ENCODE measurements at places on chromosomes 2 and 18.
A peak's percentile ranks its signal among the peaks of the same experiment; 100 is the strongest.

GRCh38 chr2:227871375-227871791 is at the start of gene DAW1:
DAW1 (plus strand) TSS chr2:227871631; CDS start chr2:227871690, 59 bp downstream.
- DNase-seq = peak; percentile 85

- no peak for DNase-seq
These were observed 416.1 kb upstream of the ETAA1 start for GRCh38 chr2:66981074-66981473.

- DNase-seq = no peak
These were observed 2.9 kb downstream of the KLHL29 start for GRCh38 chr2:23387845-23388244.

DNA sequence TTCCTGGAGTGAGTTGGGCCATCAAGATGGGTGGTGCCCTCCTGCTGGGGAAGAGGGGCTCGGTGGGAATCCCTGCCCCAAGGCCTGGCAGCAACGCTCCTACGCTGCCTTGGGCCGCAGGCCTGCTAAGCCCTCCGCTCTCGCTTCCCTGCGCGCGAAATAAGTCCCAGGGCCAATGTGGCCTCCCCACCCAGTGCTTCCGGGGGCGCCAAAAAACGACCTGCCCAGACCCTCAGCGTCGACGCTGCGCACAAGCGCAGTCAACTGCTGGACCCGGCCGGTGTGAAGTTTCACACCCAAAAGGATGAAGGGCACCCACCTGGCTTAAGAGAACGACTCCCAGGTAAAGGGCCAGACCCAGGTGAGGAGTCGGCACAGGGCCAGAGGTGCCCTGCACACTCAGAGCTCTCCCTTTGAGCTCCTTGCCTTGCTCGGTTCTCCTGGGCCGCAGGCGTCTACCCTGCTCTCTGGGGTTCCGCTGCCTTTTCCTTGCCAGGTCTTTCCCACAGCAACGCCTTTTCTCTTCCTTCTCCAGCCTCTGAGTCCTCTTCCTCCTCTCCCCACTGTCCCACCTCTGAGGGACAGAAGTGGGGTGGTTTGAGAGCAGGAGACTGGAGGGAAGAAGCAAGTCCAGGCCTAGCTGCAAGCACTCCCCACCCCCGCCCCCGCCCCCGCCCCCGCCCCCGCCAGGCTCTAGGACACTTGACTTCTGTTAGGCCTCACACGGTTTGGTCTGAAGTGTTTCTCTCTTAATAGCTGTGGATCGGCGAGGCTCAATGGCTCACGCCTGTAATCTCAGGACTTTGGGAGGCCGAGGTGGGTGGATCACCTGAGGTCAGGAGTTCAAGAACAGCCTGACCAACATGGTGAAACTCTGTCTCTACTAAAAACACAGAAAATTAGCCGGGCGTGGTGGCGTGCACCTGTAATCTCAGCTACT is at the start of gene DNAJC5G:
TSS of gene DNAJC5G (plus strand) at position 223 of the 940 bp plus-strand sequence. CDS start 1,296 bp downstream, outside the sequence.
- no peak for DNase-seq

GRCh38 chr2:182915369-182916326 is 49.2 kb upstream of the FRZB start:
- DNase-seq = no peak

DNA sequence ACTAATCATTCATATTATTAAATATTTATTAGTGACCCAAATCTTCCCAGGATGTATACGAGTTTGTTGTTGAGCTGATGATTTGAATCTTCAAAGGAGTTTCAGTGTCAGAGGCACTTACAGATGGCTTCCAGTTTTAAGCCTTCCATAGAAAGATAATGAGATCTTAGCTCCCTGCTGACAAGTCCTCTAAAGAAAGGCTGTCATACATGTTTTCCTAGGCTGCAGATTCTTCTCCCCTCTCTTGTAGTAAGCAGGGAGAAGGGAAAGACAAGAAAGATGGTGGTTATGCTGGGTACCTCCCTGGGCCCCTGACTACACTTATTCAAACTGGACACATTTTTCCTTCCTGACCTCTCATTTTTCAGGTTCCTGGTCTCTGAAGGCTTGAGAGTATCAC is 8.1 kb upstream of the GAREM1 start:
- DNase-seq = no peak

- DNase-seq = no peak
These were observed 279.1 kb downstream of the ZEB2 start for GRCh38 chr2:144240656-144241339.

GRCh38 chr2:46066116-46066515 is 231.1 kb upstream of the EPAS1 start:
- DNase-seq = no peak

- DNase-seq = no peak
These were observed 70.0 kb downstream of the NAB1 start for GRCh38 chr2:190718652-190719526.

DNA sequence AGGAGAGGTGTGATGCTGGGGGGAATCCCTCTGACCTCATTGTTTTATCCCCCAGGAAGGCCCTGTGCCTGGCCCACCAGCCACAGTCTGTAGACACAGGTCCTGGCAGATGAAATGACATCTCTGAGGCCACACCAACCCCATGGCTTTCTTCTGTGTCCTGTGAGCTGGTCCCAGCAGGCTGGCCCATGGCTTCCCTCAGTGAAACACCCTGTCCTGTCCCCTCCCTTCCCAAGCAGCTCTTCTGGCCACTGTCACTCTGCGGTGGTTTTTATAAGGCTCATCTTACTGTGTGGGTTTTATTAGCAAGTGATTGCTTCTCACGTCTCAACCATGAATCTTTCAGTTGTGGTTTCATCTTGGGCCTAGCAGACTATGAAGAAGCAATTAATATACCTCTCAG is 102.8 kb upstream of the STPG4 start:
- DNase-seq = no peak

DNA sequence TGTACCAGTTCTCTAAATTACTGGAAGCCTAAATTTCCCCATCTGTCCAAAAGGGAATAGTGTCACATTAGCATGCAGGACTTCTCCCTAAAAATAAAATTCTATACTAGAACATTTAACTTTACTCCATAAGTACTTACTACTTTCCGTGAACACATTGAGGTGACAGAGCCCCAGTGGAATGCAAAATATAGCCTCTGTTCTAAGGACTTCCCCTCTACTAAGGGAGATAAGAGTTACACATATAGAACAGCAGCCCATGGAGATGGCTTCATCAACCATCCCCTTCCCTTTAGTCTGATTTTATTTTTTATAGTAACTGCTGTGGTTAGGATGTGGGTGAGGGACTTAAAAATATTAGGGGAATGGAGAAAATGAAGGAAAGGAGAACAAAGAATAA is 68.9 kb upstream of the STPG4 start:
- no peak for DNase-seq

DNA sequence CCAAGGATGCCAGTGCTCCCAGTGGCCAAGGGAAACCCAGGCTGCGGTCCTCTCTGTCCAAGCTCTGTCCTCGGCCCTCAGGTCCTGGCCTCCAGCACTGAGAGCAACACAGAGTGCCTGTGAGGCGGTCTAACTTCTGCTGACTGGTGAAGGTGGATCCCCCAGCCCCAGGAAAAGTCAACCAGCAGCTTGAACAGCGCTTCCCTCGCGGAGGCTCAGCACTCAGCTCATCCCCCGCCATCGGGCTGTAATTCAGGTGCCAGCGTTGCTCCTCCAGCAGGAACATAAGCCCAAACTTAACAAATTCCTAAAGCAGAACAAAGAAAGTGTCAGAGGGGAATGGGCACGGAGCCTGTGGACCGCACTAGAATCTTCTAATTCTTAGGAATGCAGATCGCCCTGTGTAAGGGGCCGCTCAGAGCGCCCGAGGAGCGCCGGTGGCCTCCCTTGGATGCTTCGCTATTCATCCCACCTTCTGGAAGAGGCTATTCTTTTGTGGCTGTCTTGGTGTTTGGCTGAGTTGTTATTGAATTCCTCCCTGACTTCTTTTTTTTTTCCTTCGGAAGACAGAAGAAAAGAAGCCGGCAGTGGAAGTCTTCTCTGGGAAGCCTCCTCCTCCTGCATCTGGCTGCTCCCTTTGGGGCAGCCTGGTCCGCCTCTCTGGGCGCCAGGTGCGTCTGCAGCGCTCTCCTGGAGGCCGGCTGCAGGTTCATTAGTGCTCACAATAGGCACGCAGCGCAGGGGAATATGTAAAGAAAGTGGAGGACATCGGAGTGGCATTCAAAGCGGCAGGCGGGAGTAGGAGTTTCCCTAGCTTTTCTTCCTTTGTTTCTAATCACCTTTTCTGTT is 905.6 kb downstream of the TSN start:
- DNase-seq = peak; percentile 77

DNA sequence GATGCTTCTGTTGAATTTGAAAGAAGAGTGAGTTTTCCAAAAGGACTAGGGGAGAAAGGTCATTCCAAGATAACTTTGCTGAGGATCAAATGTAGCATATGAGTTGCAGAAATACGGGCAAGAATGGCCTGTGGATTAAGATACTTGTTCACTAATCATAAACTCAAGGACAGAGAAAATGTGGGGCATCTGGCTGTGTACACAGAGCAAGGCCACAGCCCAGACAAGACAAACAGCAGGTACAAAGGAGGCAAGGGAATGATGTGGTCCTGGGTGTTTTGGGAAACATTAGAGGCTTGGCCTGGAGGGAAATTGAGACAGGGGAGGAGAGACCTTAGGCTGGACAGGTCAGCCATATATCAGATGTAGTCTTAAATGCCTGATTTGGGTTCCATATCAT is 254.8 kb downstream of the TTC32 start:
- no peak for DNase-seq

DNA sequence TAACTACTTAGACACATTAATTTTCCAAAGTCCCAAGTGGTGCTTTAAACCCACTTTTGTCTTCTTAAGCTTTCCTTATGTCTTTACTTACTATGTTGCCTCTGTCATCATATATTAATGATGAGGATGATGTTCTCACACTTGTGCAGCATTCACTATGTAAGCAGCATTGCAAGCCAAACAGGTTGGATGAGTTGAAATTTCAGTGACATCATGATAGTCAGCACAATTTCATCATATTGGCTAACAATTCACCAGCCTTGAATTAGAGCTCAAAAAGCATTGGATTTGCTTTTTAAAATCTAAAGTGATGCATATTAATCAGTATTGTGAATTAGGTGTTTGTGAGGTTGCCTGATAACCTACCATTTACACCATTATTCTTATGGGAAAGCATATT is 7.7 kb downstream of the APLF start:
- DNase-seq = no peak

- DNase-seq = peak; percentile 54
These were observed 35.4 kb upstream of the REEP1 start for GRCh38 chr2:86372641-86373502.

GRCh38 chr18:28039078-28039477 is 137.9 kb downstream of the CDH2 start:
- DNase-seq = no peak

- DNase-seq = no peak
These were observed 74.1 kb downstream of the VAPA start for GRCh38 chr18:9987931-9988330.

DNA sequence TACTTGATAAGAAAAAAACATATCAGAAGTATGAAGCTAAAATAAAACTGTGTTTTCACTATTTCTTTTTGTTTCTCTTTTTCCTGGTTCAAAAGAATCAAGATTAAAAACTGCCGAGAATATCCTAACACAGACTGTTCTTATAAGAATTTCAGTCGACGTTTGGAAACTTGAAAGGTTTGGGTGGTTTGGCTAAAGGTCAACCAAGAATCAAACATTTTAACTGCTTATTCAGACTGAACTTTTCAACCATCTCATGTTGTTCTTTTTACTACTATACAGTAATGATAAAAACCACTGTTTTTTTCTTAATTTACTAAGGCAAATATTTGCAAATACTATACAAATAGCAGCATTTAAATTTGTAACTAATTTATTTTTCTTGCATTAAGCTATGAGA is 308.5 kb upstream of the TFPI start:
- no peak for DNase-seq

GRCh38 chr2:13000664-13001363 is 284.1 kb downstream of the TRIB2 start:
- DNase-seq = no peak

DNA sequence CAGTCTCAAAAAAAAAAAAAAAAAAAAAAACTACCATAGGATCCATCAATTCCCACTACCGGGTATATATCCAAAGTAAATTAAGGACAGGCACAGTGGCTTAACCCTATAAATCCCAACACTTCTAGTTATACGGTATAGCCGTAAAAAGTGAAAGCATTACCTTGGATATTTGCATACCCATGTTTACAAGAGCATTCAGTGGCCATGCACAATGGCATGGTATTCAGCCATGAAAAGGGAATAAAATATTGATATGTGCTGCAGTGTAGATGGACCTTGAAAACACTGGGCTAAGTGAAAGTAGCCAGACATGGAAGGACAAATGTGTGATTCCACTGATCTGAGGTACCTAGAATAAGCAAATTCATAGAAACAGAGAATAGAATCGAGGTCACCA is 111.8 kb upstream of the CAB39 start:
- no peak for DNase-seq

- no peak for DNase-seq
These were observed 767.0 kb downstream of the SLC4A3 start for GRCh38 chr2:220394433-220394832.

- no peak for DNase-seq
These were observed 154.2 kb downstream of the ATP9B start for GRCh38 chr18:79223431-79223830.

DNA sequence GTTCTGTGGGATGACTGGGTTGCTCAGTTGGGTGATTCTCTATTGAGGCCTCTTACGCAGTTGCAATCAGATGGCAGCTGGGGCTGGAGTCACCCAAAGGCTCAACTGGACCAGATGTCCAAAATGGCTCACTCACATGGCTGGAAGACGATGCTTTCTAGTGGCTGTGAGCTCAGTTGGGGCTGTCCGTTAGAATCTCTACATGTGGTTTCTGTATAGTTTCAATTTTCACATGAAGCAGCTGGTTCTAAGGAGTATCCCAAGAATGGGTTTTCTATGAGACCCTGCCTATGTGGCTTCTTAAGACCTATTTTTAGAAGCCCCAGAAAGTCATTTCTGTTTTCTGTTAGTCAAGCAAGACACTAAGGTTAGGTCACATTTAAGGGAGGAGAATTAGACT is 4.4 kb downstream of the XRCC5 start:
- DNase-seq = no peak

DNA sequence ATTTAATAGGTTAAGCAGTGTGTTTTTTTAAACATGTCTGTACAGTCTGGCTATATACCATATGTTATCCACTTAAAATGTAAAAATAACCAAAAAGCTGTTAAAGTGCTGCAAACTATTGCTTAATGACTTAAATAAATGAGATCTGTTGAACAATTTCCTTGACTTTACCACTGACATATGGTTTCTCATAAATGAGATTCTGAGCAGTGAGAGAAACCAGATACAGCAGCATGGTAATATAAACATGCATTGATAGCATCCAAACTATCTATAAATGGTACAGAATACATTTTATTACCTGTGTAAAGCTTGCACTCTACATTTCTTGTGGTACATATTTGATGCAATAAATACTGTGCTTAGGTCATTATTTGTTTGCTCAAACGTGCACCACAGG is 36.3 kb upstream of the TTC21B start:
- DNase-seq = no peak

GRCh38 chr2:38406597-38407110 is 29.6 kb upstream of the ATL2 start:
- no peak for DNase-seq

DNA sequence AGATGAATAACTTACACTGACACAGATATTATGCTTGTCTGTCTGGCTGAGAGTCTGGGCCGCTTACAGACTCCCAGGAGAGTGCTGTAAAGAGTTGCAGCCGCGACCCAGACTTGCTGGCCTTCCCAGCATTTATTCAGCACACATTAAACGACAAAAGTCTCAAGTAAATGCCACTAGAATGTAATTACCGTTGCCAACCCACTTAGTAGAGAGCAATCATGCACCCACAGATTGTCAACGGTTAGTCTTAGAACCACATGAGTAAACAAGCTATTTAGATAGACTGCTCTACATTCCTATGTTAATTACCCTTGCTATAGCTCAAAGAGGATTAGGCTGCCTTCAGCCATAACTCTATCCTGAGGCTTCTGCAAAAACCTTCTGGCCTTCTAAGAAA is 47.8 kb upstream of the C2orf74 start:
- no peak for DNase-seq
